ENCODE measurements at places on chromosomes 6 and 20.

DNA sequence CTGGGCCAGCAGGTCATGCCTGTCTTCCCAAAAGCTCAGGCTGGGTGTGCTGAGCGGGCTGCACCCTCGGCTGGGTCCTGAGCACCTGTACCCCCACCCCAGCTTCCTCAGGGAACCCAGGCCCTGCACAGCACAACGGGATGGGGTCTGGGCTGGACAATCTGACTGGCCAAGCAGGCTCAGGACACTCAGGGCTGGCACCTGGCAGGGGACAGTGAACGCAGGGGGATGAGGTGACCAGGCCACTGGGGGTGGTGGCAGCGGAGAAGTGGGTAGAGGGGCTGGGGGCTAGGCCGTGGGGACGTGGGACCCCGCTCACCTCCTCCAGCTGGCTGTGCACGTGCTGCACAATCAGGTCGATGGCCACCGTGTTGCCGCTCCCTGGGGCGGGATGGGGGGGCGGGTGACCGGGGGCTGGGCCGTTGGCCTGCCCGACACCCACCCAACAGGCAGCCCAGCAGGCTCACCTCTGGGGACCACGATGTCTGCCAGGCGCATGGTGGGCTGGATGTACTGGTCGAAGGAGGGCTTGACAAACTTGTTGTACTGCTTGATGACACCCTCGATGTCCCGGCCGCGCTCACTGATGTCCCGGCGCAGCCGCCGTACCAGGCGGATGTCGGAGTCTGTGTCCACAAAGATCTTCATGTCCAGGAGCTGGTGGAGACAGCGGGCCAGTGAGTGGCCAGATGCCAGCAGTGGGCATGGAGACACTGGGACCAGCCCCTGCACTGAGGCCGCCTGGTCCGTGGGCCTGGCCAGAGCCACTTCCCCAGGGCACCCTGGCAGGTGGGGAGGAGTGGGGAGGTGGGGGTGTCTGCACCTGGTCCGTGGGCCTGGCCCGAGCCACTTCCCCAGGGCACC, 11.9 kb downstream of the UCKL1 start:
- no peak for DNase-seq

GRCh38 chr6:157107915-157108651, 215.2 kb downstream of the TMEM242 start:
- no peak for DNase-seq

DNA sequence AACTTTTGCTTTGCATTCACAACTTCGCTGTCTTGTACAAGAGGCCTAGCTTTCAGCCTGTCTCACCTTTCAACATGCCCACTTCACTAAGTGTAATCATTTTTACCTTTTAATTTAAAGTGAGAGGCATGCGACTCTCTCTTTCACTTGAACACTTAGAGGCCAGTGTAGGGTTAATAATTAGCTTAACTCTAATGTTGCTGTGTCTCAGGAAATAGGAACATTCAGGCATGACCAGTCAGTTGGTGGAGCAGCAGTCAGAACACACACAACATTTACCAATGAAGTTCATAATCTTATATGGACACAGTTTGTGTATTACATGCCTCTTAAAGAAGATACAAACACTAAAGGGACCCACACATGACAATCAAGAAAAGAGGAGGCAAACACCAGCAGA, 47.6 kb downstream of the HTR1B start:
- DNase-seq, result no peak

GRCh38 chr6:117601811-117602150, 530 bp downstream of the GOPC start:
- no peak for DNase-seq

DNA sequence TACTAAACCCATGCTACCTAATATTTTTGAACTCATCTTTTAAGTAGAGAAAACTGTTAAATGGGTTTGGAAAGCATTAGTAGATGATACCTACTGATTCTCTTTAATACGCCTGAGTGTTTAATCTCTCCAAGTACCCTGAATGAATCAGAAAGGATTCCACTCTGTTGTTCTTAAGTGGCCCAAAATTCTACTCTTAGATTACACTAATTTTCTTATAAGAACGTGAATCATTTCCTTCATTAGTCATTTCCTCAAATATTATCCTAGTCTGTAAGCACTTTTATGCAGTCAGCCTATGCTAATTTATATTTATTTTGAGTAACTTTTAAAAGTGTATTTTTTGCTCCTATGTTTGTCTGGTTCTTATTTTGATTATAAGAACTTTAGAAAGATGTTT, 380.0 kb downstream of the BTBD9 start:
- no peak for DNase-seq

GRCh38 chr6:95094751-95095663, 482.3 kb upstream of the MANEA start:
- DNase-seq, result no peak

- no peak for DNase-seq
Observed at GRCh38 chr6:157276134-157276532, 47.2 kb downstream of the TMEM242 start.

DNA sequence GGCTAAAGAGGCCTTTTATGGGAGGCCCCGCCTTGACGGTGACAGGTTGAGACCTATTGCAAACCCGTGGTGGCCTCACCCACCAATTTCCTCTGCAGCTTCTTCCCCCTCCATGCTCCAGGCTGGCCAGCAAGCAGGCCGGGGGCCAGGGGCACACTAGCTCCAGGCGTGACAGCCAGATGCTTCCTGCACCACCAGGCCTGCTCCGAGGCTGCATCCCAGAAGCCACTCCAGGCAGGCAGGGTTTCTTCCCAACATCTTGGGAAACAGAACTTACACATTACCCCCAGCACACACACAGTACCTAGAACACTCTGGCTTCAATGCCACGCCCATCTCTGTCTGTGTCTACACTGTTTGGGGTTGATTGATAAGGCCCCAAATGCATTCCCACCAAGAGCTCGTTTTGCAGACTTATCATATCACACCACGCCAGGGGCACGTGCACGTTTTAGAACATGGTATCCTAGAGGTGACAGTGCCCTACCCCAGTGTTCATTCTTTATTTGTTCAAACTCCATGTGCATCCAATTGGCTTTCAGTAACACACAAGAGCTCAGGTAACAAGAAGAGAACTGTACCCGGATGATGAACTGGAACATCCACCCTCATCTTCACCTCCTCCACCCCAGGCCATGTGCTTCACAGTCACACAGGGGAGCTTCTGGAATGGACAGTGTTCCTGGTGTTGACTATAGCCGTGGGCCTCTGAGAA, 221.4 kb upstream of the RREB1 start:
- no peak for DNase-seq

GRCh38 chr6:118981884-118982574, 47.1 kb upstream of the MCM9 start:
- no peak for DNase-seq

DNA sequence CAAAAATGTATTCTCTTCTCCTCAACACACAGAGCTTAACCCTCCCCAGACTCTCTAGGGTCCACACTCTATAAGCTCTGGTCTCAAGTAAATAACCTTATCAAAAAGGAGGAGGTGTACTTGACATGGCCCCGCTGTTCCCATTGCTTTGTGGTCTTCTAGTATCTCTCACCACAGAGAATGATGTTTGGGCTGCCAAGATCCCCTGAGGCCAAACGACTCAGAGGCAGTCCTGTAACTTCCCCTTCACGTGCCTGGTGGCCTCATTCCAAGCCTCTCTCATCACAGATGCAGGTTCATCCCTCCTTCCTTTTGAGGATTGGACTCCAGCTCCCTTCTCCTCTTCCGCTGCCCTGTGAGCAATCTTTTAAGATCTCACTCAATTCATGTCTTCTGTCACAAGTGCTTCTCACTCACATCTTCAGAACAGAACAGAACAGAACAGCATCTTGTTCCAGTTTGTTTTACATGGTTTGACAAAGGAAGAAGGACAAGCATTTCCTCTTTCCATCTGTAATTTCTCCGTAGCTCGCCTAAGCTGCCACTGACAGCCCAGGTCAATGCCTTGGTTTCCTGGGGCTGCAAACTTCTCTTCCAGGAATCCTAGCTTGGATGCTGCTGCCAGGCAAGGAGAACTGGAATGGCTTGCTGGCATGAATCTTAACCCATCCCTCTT, 541.5 kb downstream of the CD83 start:
- no peak for DNase-seq

- DNase-seq, result no peak
Observed at GRCh38 chr6:1200409-1201101, 111.3 kb upstream of the FOXQ1 start.

DNA sequence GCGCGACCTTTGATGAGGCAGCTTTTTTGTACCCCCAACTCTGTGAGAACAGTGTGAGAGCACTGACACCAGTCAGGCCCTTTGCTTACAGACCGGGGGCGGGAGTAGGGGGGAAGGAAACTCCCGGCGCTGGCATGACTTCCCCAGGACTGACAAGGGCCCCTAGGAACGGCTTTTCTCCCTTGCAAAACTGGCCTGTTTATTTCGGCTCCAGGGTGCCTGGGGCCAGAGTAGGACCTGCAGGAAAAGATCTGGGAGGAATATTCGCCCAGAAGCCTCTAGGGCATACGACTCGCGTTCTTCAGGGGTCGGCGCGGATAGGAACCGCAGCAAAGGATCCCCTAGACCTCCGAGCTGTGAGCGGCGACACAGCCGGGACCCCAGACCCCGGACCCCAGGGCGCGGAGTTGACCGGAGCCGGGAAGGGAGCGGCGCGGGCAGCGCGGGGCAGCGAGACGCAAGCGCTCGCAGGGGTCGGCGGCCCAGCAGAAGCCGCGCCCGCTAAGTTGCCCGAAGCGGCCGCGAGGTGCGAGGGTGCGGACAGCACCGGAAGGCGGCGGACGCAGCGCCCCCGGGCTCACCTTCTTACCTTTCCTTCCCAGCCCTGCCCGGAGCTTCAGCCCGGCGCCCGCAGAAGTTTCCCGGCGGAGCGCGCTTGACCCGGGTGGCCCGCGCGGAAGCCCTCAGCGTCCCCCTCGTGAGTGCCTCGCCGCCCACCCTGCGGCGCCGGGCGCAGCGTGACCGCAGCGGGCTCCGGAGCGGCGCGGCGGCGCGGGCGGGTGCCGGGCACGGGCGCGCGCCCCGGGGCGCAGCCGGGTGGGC, at the start of gene POPDC3:
Gene POPDC3, minus strand, starts transcription at position 771 of the 822 bp plus-strand sequence. CDS start 18,105 bp downstream, outside the sequence.
- DNase-seq, result no peak

DNA sequence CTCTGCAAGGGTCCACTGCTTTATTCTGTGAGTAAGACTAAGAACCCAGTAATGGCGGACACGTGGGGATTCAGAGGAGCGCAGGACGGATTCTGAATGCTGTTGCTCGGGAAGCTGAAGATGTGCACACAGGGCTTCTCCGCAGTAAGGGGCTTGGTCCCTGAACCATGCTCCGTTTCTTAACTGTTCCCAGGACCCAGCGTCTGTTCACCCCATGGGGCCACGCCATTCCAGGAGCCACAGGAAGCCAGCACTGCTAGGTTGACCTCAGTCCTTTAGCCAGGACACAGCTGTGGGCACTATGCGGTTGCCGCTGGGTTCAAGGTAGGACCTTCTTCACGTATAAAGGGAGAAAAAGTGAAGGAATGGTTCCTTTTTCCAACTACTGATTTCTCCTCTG, 59.8 kb downstream of the IRF4 start:
- no peak for DNase-seq

- DNase-seq, result no peak
Observed at GRCh38 chr6:46262928-46263706, 92.3 kb upstream of the ENPP5 start.

- no peak for DNase-seq
Observed at GRCh38 chr20:58420798-58421496, 31.9 kb downstream of the VAPB start.

- no peak for DNase-seq
Observed at GRCh38 chr20:58102744-58103516, 125.5 kb downstream of the ANKRD60 start.

DNA sequence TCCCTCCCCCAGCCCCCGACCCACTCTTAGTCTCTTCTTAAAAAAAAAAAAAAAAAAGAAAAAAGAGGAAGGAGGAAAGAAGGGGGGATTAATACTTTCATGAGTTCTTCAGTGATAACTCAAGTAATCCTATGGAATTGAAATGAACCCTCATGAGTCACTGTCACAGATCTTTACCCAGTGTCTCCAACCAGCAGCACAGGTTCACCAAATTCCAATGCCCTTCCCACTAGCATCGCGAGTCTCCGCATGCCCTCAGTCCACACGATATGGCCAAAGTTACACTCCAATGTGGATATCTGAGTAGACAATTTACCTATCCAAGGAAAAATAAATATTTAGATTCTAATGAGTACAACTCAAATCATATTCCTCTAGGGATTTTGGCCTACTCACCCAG, 74.5 kb downstream of the MDN1 start:
- DNase-seq, result no peak

DNA sequence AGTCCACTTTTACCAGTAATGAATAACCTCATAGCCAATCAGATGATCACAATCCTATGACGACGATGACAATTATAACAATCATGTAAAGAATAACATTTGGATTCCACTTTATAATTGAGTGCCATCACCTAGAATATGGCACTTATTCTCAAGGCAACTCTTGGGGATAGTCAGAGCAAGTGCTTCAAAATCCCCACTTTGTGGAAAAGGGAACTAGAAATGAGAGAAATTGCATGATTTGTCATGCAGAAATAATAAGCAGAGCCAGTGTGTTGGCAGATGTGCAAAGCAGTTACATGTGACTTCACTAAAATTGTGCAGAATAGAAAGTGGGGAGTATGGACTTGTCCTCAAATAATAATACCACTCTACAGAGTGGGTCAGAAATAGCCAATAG, 41.3 kb downstream of the FRK start:
- DNase-seq, result no peak

DNA sequence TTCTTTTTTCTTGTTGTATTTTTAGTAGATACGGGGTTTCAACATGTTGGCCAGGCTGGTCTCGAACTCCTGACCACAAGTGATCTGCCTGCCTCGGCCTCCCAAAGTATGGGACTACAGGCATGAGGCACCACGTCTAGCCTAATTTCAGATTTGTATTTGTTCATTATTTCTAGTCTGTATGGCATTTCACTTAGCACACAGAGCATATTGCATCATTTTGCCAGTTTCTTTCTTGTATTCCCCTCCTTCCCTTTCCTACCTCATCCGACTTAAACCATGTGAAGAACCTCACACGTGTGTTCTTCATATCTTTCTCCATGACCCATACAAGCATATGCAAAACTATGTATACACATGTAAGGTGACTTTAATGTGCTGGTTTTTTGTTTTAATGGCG, 470.0 kb downstream of the CBLN4 start:
- DNase-seq, result no peak

DNA sequence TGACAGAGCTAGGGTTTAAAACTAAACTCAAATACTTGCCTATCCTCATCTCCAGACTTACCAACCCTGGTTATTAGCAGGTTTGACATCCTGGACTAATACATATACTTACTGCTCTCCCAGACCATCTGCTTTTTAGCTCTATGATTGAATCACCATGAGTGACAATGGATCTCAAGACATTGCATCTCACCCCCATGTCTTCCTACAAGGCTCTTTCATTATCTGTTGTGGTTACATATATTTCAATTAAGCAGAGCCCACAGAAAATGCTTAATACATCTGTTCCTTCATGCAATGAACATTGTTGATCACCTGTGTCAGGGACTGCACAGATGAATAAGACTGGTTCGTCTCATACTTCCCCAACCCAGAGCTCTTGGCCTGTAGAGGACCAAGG, 19.4 kb downstream of the SAMD3 start:
- no peak for DNase-seq

All from NCI-H2107 (cell line).